CD4-positive, alpha-beta T cell treated with Interleukin-15 for 1 hour (primary cell): ENCODE measurements at places on chromosomes 1 and 21.

- DNase-seq = no peak
These were observed 10.8 kb downstream of the ZBTB8OS start for GRCh38 chr1:32639489-32640075.

GRCh38 chr1:34361781-34362357, 185.2 kb downstream of the C1orf94 start:
- no peak for DNase-seq

DNA sequence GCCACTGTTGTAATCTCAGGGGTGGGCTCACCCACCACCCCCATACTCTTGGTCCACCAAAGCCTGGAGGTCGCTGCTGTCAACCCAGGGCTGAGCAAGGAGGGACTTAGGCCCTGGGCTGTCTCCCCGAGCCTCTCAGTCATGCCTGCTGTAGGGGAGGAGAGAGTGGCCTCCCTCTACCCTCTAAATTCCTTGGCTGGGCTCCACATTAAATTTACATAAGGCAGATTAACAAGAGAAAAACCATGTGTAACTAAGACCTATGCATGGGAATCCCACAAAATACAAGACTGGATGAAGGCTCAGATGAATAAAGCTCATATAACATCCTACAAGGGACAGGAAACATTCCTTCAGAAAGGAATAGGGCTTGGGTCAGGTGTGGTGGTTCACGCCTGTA, 1.8 kb upstream of the PIK3CD start:
- no peak for DNase-seq

GRCh38 chr1:56547977-56548376, 31.4 kb downstream of the PLPP3 start:
- DNase-seq = no peak

GRCh38 chr1:229336345-229336744, 6.5 kb downstream of the CCSAP start:
- no peak for DNase-seq

DNA sequence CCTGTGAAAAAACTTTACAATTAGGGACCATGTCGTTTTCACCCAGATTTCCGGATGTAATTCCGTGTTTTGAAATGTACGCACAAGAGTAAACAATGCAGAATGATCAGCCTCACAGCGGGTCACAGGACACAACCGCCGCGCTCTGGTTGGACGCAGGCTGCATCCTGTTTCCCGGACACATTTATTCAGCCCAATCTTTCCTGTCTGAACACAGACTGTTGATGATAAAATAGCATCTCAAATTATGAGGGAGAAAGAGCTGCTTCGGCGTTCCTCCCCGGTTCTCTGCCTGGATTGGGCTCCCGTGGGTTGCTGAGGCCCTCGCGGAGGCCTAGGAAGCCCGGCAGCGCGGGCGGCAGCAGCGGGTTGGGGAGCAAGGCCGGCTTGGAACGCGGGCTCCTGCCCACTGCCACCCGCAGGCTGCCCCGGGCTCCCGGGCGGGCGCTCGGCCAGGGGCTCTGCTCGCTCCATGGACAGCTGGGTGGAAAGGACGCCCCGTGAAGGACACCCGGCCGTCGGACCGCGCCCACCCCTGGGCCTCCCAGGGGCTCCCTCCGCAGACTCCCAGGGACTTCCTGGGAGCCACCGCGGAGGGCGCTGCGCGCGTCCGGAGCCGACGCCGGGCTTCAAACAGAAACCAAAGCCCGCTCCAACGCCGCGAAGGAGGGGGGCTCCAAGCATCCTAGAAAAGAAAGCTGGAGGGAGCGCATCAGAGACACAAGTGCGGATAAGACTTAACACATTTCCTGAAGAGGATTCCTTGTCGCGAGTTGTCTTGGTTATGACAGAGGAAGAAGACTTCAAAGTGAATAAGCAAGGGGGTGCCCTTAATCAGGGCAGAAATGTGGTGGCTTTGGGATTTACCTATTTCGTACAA, 122.3 kb downstream of the ESRRG start:
- DNase-seq = no peak

DNA sequence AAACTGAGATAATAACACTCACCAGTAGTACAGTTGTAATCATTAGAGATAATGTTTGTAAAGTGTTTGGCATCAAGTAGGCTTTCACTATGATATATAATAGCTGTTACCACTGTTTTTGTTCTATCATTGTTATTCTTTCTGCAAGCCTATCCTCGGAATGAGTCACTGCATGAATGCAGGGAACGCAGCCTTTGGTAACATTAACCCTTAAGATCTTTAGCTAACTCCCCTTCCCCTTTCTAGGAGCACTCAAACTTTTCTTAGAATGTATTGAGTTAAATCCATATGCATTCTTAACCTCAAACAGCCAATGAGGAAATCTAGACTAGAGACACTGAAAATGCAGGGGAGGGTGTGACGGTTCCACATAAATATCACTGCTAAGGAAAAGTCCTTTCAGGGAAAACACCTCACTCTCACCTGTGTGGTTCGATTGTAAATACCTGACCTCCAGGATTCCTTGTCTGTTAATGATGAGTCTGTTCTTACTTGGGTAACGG, 467.3 kb downstream of the SETD4 start:
- no peak for DNase-seq

DNA sequence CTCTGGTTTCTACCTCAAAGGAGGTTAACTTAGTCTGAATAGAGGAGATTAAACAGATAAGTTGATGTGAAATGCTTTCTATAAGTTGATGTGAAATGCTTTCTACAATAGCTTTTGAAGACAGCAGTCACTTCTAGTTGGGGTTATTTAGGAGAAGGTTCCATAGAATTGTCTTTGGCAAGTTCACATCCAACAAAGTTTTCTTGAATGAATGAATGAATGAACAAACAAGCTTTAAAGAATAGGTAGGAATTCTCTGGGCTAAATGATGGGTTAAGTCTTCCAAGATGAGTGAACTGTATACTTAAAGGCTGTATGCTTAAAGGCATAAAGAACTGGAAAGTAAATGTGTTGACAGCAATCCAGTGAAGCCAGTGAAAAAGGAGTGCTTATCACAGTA, 1.9 kb downstream of the CDC73 start:
- DNase-seq = no peak

- DNase-seq = no peak
These were observed 178.0 kb downstream of the RYR2 start for GRCh38 chr1:237219751-237220642.

DNA sequence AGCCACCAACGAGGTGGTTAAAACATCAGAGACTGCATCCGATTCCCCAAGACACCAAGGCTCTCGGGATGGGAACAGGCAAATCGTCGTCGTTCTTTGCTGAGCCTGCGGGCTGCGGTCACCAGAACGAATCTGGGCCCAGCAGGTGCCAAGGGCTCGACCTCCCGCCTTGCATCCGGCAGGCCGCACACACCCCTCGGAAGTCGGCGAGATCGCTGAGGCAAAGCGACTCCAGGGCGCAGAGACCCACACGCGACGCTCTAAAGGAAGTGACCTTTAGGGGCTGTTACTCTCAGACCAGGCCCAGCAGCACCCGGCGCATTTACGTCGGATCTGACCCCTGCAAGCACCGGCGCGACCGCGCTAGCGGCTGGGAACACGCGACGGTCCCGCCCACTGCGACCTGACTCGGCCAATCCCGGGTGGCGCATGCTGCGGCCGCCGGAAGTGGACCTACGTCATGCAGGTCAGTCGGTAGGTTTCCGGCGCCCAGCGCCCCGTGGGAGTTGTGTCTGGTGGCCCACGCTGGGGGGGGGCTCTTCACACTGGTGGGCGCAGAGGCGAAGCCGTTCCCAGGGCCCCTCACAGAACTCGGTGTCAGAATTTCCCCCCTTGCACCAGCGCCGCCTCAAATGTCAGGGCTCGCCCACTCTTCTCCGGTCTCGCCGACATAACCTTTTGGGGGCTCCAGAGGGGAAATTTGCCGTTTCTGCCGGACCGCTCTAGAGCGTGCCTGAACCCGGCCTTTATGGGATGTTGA, 7.5 kb upstream of the PARK7 start:
- peak; percentile 89 for DNase-seq

DNA sequence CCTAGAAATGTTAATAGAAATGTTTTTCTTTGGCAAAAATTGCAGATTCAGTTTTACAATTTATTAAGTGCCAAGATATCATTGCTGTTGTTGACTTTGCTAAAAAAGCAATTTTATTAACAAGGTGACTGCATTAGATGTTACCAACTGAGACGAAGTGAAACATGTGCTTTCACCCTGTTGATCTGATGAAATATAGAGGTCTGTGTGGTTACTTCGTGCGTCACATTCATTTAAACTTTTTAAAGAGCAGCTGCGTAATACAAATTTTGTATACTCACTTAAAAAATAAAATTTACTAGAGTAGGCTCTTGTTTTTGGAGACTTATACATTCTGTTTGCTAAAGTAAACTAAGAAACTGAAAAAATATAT, 465.7 kb downstream of the USP25 start:
- DNase-seq = no peak

DNA sequence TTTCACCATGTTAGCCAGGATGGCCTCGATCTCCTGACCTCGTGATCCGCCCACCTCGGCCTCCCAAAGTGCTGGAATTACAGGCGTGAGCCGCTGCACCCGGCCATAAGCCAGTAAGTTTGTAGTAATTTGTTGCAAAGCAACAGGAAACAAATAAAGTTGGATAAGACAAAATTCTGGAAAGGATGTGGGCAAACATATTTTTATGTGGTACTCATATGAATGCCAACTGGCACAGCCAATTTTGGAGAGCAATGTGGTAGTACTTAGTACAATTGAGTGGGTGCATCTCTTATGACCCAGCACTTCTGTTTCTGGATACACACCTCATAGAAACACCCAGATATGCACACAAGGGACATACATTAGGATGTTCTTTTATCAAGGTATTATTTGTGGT, 8.4 kb upstream of the IL12RB2 start:
- DNase-seq = no peak

DNA sequence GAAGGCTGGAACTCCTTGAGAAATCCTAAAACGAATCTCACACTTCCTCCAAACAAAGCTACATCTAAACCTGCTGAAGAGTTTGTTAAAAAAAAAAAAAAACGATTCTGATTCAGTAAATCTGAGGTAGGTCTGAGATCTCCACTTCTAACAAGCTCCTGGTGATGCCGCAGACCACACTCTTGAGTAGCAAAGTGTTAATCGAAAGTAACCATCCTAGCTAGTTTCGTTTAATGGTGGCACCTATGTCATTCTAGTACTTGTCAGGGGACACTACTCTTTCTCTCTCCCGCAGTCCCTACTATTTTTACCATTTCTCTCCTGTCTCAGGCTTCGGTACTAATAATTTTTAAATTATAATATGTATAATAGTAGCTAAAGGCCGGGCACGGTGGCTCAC, 2.1 kb downstream of the CLCC1 start:
- DNase-seq = no peak

- DNase-seq = no peak
These were observed 12.9 kb upstream of the RNU1-4 start for GRCh38 chr1:16727190-16728111.

DNA sequence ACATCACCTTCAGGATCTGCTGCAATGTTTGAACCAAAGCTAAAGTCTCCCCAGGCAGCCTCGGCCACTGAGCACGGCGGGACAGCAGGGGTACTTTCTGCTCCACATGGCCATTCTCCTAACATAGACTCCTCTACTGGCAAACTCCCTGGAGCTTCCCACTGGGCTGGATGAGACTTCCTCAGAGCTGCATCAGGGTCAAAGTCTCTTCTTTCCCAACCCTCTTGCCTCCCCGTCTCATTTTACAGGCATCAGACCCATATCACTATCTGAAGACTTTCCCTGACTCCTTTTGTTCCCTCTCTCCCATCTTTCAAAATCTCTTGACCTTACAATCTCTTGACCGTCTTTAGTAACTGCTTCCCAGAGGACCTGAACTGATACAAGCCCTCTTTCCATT, 42.2 kb upstream of the KIRREL1 start:
- no peak for DNase-seq
